ENCODE measurements at places on chromosomes 12 and 14.

- no peak for DNase-seq
These were observed 105.9 kb downstream of the FGD4 start for GRCh38 chr12:32505067-32505945.

GRCh38 chr14:73234586-73235394 is 2.5 kb upstream of the PAPLN start:
- DNase-seq, result no peak

- DNase-seq, result no peak
These were observed 15.7 kb upstream of the PALS1 start for GRCh38 chr14:67225523-67225922.

DNA sequence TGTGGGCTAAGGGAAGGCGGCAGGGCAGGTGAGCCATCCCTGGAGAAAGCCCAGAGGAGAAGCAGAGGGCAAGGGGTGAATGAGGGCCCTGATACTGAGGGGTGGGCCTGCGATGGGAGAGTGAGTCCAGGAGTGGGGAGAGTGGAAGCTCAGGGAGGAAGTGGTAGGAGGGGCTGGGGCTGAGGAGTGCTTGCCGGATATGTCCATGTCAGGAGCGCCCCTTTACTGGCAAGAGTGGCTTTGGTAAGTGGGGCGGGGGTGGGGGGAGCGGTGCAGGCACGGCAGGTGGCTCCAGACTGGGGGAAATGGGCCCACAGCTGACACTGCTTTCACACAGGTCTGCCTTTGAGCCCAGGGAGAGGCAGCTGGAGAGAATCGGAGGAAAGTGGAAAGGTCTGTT is 86.4 kb upstream of the GPR68 start:
- DNase-seq, result no peak

- DNase-seq, result no peak
These were observed 9.0 kb downstream of the TSPAN9 start for GRCh38 chr12:3086211-3086610.

DNA sequence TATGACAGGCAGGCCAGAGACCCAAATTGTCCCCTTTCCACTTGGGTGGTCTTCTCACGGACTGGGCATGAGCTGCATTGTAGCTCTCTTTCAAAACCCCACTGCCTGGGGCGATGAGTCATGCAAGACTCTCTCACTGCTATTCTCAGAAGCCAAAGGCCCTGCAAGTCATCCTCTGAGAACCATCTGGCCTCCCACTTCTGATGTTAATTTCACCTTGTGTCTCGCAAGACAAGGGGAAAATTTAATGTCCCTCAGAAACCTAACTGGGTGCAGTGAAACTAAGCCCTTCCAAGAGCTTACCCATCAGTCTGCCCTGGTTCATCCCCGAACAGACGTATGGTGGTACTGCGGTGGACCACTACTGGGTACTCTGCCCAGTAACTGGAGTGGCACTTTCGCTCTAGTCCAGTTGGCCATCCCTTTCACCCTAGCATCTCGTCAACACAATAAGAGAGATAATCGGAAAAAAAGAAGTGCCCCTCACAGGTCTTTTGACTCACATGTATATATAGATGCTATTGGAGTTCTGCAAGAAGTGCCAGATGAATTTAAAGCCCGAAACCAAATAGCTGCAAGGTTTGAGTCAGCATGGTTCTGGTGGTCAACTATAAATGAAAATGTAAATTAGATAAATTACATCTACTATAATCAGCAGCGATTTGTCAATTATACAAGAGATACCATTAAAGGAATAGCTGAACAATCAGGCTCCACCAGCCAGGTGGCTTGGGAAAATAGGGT is 31.3 kb upstream of the LALBA start:
- no peak for DNase-seq

GRCh38 chr14:21039585-21040369 is 2.4 kb upstream of the RNASE7 start:
- peak; percentile 40 for DNase-seq

Measured in endothelial cell (in vitro differentiated cells).